Epithelial cell of umbilical artery (primary cell): ENCODE measurements at places on chromosomes 12 and 14. TPM values are rescaled to one million over a fixed set of nuclear protein-coding genes. Genes with fewer than 3 reads are reported as not detected.

The DNAJC22 gene
- total RNA-seq, result 0.61 and 1.3 TPM in 2 replicates

The CLEC9A gene
- not detected in 2 replicates for total RNA-seq

The BDKRB2 gene
- total RNA-seq, result 0.76 and 0.97 TPM in 2 replicates

The OR11G2 gene
- total RNA-seq, result not detected in 2 replicates

The ENDOU gene
- total RNA-seq, result not detected in 2 replicates

The DPPA3 gene
- total RNA-seq, result not detected in 2 replicates

The LTB4R gene
- 0.65 and 3.0 TPM in 2 replicates for total RNA-seq

The KLRC3 gene
- total RNA-seq, result not detected in 2 replicates

The CLBA1 gene
- total RNA-seq, result 2.9 and 3.6 TPM in 2 replicates

The SEL1L gene
- 57.8 and 62.0 TPM in 2 replicates for total RNA-seq

The PZP gene
- 0.30 and 0.97 TPM in 2 replicates for total RNA-seq

The BIN2 gene
- total RNA-seq, result not detected in 2 replicates

The KRT4 gene
- total RNA-seq, result not detected in 2 replicates

The ASPG gene
- not detected in 2 replicates for total RNA-seq

The GCN1 gene
- 54.0 and 79.3 TPM in 2 replicates for total RNA-seq

The SCNN1A gene
- under 0.01 TPM in 1 of 2 replicates, not detected in the other for total RNA-seq

The KRT3 gene
- not detected in 2 replicates for total RNA-seq

The CAPRIN2 gene
- total RNA-seq, result 24.7 and 32.4 TPM in 2 replicates

The MSRB3 gene
- total RNA-seq, result 31.5 and 37.1 TPM in 2 replicates

The USP44 gene
- 2.6 and 3.0 TPM in 2 replicates for total RNA-seq

The FGD6 gene
- total RNA-seq, result 12.7 and 15.0 TPM in 2 replicates

The TSPAN19 gene
- not detected in 2 replicates for total RNA-seq

The CBLN3 gene
- total RNA-seq, result 0.32 and 0.76 TPM in 2 replicates

The RPL10L gene
- total RNA-seq, result not detected in 2 replicates

The LPAR5 gene
- not detected in 2 replicates for total RNA-seq

The SYNDIG1L gene
- total RNA-seq, result not detected in 2 replicates

The SERPINA5 gene
- total RNA-seq, result under 0.01 TPM in 1 of 2 replicates, not detected in the other

The GPX2 gene
- total RNA-seq, result not detected in 2 replicates

The NGB gene
- total RNA-seq, result not detected in 2 replicates

The WASHC3 gene
- 50.7 and 53.6 TPM in 2 replicates for total RNA-seq

The IRAK3 gene
- 4.9 and 10.0 TPM in 2 replicates for total RNA-seq

The CSRP2 gene
- 6.8 and 15.7 TPM in 2 replicates for total RNA-seq

The ITGA7 gene
- 0.32 and 1.7 TPM in 2 replicates for total RNA-seq

The SLC5A8 gene
- not detected in 2 replicates for total RNA-seq

The RERGL gene
- not detected in 2 replicates for total RNA-seq

The LGMN gene
- 71.4 and 95.2 TPM in 2 replicates for total RNA-seq

The IGFBP6 gene
- 8.4 and 13.1 TPM in 2 replicates for total RNA-seq

The SOX5 gene
- 0.30 and 0.97 TPM in 2 replicates for total RNA-seq

The FAM222A gene
- 0.15 and 0.32 TPM in 2 replicates for total RNA-seq

The SMARCD1 gene
- total RNA-seq, result 69.2 and 70.7 TPM in 2 replicates

The OR6C74 gene
- total RNA-seq, result not detected in 2 replicates
